Activated naive CD4-positive, alpha-beta T cell (primary cell): ENCODE measurements at places on chromosomes 7 and 10.

DNA sequence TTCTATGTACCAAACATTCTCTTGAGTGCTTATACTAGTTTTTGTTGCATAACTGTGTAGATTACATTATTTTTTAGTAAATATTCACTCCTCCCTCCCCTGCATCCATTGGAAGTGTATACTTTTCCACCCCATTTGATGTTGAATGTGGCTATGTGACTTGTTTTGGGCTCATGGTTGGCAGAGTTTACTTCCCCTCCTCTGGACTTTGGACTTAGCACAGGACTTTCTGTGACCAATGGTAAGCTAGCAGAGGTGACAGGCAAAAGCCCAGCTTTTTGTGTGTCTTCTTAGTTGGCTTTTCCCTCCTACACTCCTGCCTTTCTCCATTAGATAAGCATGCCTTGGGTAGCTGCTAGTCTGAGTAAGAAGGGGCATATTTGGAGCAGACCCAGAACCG is 353.9 kb downstream of the HPSE2 start:
- DNase-seq = no peak

- DNase-seq = no peak
Measured at GRCh38 chr10:70441161-70441894, at the start of gene NODAL. Gene NODAL, minus strand, starts transcription at chr10:70441681. Its CDS starts 14 bp downstream, at chr10:70441667.

GRCh38 chr7:28102797-28103196 is 77.8 kb downstream of the JAZF1 start:
- DNase-seq = no peak

- no peak for DNase-seq
Measured at GRCh38 chr10:25493122-25493893, 318.5 kb downstream of the GPR158 start.

DNA sequence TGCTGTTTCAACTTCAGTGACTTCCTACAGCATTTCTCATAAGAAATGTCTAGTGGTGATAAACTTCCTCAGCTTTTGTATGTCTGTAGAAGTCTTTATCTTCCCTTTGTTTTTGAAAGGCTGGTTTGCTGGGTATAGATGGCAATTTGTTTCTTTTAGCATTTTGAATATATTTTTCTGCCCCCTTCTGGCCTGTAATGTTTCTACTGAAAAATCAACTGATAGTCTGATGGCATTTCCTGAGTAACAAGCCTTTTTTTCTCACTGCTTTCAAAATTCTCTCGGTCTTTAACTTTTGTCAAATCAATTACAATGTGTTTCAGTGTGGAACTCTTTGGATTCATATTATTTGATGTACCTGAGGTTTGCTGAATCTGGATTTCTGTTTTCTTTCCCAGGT is 487.1 kb downstream of the ATRNL1 start:
- DNase-seq = no peak

DNA sequence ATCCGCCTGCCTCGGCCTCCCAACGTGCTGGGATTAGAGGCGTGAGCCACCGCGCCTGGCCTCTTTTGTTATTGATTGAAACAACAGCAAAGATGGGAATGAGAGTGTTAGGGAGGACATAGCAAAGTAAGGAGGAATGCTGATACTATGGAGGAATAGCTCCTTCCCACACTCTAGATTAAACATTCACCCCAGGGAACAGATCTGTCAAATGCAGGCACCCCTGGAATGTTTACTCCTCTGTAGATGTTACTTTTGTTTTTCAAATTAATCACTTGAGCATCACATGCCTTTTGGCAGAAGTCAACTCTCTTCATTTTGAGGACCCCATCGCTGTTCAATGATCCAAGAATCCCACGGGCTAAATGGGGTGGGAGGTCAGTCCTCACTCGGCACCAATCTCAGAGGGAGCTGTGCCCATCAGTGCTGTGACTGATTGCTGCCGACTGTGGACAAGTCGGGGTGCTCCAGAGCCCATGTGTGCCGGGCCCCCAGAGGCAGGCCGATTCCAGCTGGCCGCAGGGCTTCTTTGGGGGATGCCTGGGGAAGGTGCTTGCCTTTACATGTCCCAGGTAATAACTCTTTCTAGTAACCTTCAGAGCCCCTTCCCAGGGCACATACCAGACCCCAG is 10.2 kb upstream of the COBL start:
- no peak for DNase-seq

DNA sequence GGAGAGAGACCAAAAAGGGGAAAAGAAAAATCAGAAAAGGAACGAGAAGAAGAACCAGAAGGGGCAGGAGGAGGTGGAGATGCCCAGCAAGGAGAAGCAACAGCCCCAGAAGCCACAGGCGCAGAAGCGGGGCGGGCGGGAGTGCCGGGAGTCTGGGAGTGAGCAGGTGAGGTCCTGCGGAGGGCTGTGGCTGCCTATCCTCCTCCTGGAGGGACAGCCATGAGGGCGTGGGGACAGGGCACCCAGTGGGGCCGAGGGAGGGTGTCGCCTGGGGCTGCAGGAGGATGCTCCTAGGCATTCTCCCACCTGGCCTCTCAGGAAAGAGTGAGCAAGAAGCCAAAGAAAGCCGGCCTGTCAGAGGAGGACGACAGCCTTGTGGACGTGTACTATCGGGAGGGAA is 11.8 kb downstream of the CALHM2 start:
- no peak for DNase-seq

DNA sequence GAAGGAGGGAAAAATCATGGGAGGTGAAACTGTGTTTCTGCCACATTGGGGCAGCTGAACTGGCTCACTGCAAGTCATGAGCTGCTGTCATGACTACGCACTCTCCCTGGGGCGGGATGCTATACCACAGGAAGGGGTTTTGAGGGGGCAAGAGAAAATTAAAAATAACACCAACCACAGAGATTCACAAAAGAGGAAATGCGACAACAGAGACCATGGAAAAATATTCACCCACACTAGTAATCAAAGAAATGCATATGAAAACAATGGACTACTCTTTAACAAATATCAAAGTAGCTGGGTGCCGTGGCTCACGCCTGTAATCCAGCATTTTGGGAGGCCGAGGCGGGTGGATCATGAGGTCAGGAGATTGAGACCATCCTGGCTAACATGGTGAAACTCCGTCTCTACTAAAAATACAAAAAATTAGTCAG is 65.2 kb upstream of the TM9SF3 start:
- no peak for DNase-seq

- DNase-seq = no peak
Measured at GRCh38 chr10:89337484-89337883, 9.7 kb downstream of the IFIT3 start.

GRCh38 chr10:109676703-109677102 is 246.6 kb downstream of the XPNPEP1 start:
- DNase-seq = no peak

GRCh38 chr7:56083150-56083785 is 9.5 kb downstream of the PHKG1 start:
- no peak for DNase-seq

DNA sequence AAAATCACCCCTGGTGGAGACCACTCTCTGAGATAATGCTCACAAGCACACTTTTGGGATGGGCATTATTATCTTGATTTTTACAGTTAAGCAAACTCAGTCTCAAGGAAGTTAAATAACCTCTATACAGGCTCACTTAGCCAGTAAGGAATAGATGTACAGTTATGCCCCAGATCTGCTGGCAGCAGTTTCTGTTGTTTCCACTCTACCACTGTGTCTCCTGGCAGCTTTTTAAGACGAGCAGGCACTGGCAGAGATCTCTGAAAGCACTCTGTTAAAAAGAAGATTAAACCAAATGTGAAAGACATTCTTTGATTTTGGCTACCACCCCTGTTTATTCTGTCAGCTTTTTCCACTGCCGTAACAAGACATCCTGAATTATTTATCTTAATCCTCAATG is 73.2 kb downstream of the SRI start:
- DNase-seq = no peak

DNA sequence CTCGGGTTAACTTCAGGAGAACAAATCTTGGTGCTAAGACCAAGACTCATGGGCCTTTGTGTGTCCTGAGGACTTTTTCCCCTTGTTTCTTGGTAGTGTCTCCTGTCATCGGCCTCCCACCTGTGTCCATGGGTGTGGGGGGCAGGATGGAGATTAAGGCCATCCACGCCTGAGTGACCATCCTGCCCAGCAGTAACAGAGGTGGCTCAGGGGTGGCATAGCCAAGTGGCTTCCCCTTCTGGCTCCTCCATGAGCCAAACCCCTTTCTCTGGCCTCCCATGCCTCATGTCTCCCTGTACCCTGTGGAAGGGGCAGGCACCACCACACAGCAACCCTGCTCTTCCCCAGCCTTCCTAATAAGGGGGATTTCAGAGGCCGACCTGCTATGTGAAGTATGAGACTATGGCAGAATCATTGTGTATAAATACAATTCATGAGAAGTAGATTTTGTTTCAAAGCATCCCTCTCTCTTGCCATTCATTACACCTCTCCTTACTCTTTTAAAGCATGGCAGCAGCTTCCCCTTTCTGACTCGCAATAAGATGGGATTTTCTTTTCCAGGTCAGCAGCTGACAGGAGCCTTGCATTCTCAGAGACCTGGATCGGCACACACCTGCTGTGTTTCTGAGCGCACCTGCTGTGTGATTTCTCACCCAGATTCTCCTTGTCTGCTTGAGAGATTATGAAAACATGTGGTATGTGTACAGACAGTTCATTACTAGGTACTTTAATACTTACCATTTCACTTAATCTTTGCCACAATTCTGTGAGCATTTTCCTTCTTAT is 102.5 kb downstream of the XPNPEP1 start:
- DNase-seq = no peak

DNA sequence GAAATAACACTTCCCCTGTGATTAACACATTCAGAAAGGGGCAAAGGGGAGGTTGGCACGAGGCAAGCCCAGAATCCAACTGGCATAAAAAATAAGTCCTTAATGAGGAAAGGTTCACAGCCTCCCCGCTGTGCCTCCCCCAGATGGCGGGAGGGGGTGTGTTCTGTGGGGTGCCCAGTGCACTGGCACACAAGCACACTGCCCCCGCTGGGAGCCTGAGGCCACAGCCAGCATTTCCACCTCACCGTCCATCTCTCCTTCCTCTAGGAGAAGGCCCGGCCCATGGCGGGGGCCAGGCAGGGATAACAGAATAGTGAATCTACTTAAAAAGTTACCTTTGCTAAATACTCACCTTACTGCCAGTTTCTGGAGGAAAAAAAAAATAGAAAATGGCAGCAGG is 43.2 kb downstream of the PRKAG2 start:
- DNase-seq = no peak

DNA sequence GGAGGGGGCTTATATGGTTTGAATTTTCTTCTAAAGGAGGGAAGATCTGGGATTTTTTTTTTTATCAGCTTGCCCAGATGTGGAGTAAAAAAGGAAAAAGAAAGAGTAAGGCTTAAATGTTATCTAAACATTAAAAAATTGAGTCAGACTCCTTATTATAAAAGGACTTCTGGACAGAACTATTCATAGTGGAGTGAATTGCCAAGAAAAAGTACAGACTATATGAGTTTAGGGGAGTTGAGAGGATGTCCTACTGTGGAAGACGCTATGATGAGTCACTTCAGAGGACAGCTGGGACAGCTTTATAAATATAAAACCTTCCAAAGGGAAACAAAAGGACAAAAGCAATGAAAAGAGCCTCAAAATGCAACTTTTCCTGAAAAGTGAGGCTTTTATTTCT is 73.0 kb downstream of the TFPI2 start:
- DNase-seq = no peak

DNA sequence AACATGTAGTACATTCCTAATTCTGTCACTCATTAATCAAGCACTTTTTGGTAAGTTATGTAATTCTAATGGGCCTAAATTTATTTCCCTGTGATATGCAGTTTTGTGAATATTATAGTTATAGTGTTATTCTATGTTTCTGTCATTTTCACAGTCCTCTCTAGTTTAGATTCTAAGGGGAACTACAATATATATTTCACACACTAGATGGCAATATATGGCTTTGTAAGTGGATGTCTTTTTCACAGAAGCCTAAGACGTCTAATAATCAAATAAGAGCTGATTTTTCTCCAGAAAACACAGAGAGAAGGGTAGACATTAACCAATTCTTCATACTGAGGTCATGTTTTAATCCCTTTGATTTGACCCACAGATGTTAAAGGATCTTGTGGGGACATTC is 18.0 kb downstream of the RNLS start:
- DNase-seq = no peak

- DNase-seq = no peak
Measured at GRCh38 chr7:91043186-91043585, 221.0 kb upstream of the FZD1 start.

DNA sequence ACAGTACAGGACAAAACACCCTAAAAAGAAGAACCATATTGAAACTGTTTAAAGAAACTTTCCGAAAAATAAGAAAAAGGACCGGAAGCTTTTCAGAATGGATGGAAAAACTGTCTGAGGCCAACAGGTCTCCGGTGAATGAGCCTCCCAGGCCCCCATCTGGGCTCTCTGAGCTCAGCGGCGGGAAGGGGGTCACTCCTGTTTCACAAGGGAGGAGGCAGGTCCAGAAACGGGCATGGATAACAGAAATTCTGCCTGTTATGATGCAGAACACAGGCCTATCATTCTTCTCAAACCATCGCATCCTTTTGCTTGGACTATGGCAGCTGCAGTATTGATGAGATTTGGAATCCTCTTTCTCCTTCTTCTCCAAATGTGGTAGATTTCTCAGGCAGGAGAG is 58.9 kb upstream of the SHH start:
- no peak for DNase-seq

DNA sequence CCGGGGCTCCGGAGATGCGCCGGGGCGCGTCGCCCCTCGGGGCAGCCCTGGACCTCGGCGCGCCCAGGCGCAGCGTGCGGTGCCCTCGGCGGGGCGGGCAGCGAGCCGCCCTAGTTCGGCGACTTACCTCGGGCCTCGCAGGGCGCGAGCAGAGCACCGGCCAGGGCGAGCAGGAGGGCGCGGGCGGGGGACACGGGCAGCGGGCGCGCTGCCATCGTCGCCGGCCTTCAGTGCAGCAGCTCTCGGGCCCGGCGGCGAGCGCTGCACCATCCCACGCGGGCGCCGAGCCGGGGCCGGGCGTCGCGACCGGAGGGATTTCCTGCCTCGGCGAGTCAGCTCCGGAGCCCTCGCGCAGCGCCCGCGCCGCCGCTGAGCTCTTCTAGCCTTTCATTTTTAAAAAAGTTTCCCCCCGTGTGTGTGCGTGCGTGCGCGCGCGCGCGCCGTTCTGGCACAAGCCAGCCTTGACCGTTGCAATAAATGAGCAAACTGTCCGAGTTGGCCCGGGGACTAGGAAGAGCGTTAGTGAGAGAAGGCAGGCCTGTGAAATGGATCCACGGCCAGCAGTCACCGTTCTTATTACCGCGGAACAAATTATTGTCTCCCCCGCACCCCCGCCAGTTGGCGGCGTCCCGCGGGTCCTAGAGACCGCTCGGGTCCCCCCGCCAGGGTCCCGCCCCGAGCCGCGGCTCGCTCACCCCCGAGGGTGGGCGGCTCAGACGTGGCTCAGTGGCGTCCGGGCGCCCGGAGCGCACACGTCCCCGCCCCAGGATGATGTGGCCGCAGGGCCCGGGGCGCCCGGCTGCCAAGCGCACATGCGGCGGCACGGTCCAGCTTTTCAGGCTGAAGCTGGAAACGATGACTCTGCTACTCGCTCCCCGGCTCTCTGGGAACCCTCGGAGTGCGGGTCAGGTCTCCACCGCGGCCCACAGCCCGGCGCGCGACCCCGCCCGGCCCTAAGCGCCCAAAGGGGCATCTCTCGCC is at the start of gene ADAM12:
Gene ADAM12, minus strand, starts transcription at position 547 of the 981 bp plus-strand sequence. Its CDS starts 332 bp downstream, at position 215.
- DNase-seq = no peak

GRCh38 chr7:82110146-82110840 is 333.3 kb downstream of the CACNA2D1 start:
- DNase-seq = no peak

GRCh38 chr10:124464028-124464965 is 2.7 kb downstream of the LHPP start:
- no peak for DNase-seq
